ENCODE measurements at places on chromosomes 2 and 18.
A peak's percentile ranks its signal among the peaks of the same experiment; 100 is the strongest.

DNA sequence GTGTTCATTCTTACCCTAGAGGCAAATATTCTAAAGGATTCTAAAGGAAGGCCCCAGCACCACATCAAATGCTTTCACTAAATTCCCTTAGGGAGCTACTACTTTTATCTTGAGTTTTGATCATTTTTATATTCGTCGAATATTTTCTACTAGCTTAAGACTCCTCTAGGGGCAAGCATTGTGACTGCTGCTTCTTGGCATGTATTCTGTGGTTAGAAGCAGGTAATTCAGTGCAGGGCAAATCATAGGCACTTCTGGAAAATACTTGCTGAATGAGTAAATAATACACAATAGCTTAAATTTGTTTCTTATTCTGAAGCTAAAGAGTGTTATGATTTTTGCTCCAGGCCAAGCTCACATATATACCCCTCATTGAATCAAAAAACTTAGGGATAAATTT, 136.4 kb downstream of the LRP2 start:
- no peak for DNase-seq

DNA sequence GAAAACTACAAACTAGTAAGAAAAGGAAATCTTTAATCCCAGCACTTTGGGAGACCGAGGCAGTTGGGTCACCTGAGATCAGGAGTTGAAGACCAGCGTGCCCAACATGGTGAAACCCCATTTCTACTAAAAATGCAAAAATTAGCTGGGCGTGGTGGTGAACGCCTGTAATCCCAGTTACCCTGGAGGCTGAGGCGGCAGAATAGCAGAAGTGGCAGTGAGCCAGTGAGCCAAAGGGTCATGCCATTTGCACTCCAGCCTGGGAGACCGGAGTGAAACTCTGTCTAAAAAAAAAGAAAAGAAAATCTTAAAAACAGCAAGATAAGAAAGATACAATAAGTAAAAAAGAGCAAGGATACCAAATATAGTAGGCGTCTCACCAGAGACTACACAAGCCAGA, 502.9 kb upstream of the ID2 start:
- no peak for DNase-seq

GRCh38 chr2:205511641-205512040, 170.7 kb upstream of the NRP2 start:
- no peak for DNase-seq

DNA sequence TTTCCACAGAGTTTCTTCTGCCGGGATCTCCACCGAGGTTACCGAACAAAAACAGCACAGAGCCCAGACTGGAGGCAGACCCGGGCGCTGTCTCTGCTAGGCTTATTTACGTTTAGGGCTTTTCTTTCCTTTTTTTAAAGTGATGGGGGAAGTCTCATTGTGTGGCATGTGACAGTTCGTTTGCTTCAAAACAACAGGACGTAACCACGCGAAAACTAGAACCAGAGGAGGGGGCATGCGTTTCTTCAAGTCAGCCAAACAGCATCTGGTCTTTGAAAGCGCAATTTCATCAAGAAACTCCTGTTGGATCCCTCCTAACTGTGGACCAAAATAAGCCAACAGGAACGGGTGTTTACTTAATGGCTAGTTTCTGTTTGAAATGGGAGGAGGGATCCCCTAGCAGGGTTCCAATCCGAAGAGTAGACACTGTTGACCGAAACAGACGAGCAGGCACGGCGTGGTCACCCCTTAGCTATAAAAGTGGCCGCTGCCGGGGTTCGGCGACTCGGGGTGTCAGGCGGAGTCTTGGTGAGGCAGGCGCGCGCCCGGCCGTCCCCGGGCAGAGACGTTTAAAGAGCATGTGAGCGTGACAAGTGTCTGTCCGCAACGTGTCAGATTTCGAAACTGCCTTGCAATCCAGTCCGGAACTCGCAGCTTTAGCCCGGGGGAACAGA, 997 bp upstream of the TGIF1 start:
- DNase-seq = peak; percentile 79

DNA sequence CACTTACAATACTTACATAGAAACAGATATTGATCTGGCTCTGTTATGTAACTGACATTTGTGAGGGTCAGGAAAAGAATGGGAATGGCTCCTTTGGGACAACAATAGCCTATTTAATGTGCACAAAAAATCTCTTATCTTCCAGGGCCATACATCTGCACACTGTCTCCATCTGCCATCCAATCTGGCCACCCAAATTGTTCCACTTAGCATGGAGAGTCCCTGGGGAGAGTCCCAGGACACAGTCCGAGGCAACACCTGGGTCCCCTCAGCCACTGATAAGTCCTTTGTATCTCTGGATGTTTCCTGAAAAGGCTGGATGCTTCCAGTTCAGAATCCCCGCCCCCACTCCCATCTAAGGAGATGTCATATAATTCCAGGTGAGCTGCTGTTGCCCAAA, 274.2 kb upstream of the NCKAP5 start:
- DNase-seq = no peak

- no peak for DNase-seq
Observed at GRCh38 chr2:223641082-223641481, 38.9 kb upstream of the SCG2 start.

DNA sequence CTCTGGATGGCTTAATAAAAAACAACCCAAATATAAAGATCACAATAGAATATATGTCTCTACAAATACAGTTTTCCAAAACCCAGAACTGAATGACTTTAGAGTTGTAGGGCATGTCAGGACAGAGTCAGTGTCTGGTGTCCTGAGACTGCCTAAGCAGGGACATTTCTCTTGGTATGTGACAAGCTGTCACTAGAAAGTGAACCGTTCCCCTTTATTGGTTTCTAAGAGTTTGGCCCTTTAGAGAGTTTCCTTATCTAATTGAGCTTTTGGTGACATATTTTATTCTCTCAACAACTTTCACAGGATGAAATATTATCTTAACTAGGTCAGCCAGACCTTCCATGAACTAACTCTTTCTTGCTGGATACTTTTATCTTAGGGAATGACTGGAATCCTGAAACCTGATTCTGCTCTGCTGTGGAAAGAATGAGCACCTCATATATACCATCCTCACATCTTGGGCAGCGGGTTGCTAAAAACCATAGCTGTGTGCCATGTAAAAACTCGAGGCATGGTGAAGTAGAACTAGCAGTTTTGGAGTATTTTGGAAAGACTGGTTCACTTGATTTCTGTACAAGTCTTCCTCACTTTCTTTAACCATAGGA, 54.8 kb downstream of the CAVIN2 start:
- DNase-seq = no peak

GRCh38 chr2:209970271-209970670, 32.2 kb upstream of the RPE start:
- no peak for DNase-seq

DNA sequence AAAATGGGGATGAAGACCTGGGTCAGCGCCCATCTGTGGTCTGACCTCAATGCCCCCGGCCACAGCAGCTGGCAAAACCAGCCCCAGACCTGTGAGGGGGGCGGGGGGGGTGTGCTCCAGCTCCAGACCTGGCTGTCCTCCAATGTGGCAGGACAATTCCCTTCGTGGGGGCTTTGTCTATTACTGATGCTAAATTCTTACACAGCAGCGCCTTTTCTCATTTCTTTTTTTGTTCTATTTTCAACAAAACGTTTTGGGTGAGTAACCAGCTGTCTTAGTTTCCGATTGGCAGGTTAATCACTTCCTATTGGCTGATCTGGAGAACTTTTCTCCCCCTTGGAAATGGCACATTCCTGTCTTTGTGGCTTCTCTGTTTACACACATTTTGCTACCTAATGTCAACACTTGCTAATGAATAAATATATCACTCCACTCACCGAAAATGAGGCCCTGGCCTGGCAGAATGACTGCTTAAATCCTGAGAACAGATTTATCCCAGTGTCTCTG, 4.4 kb downstream of the SMAD7 start:
- DNase-seq = no peak

Data from bone marrow (tissue), 2 donors.